ENCODE measurements at places on chromosomes 2 and 18. TPM values are rescaled to one million over a fixed set of nuclear protein-coding genes. Genes with fewer than 3 reads are reported as not detected.
A peak's percentile ranks its signal among the peaks of the same experiment; 100 is the strongest.

Gene SOCS6
- total RNA-seq, result 20.4 TPM

Gene LGALSL
- total RNA-seq, result 0.34 TPM

Gene KANSL1L
- total RNA-seq, result 11.2 TPM

- DNase-seq, result no peak
These were observed 2.1 kb downstream of the ANKMY1 start for GRCh38 chr2:240555541-240556250.

Gene ARHGAP25
- total RNA-seq, result 0.52 TPM

Gene FSHR
- not detected for total RNA-seq

DNA sequence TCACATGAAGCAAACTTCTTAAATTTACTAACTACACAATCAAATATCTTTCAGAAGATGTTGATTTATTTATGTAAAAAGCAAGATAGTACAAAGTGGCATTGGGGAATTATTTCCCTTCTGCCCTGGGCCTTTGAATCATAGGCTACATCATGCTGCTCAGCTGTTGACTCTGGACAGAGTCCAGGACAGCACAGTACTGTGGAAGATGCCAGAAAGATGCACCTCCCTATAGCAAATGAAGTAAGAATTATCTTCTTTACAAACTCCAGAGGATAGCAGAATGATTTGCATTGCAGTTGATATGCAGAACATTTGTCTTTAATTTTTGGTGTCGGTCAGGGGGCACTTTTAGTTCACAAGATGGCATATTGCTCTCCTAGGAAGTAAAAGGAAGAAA, 1354.5 kb upstream of the ZEB2 start:
- DNase-seq, result peak; percentile 8

Gene TXNDC9
- 83.6 TPM for total RNA-seq

Gene ANKRD62
- total RNA-seq, result not detected

Gene OTOS
- total RNA-seq, result not detected

- DNase-seq, result no peak
These were observed 89.8 kb downstream of the PKP4 start for GRCh38 chr2:158546412-158547144.

DNA sequence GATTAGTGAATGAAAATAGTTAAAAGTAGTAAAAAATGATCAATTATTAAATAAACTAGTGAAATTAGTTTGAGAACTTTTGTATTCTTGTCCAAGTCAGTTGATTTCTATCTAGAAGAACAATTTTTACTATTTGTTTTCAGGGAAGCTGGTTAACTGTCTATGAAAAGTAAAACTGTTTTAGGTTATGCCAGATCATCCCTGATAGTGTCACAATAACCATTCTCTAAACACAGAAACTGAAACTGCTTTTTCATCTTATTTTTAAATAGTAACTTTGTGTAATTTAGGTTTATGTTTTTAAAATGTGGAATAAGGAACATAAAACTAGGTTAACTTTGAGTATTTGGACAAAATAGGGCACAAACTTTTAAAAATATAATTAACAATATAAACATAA, 1087.2 kb downstream of the DPP10 start:
- no peak for DNase-seq

DNA sequence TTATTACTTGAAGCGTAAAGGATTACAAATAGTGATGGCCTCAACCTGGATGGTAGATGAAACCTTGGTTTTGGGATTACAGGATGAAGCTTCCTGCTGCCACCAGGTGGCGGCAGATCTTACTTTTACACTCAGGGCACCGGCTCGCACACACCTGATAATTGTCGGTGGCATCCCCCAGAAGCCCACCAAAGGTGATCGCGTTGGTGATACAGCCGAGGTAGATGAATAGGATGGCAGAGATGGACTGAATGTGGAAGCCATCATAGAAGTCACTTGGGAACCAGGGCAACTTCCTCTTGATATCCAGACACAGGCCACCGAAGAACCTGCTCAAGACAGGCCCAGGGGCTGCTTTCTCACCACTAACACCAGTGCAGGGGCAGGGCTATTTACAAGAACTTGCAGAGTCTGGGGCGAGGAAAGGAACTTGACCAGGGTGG, 51.8 kb downstream of the MTHFD2 start:
- DNase-seq, result peak; percentile 25

GRCh38 chr2:95043300-95044093, 18.0 kb downstream of the MAL start:
- DNase-seq, result peak; percentile 89

DNA sequence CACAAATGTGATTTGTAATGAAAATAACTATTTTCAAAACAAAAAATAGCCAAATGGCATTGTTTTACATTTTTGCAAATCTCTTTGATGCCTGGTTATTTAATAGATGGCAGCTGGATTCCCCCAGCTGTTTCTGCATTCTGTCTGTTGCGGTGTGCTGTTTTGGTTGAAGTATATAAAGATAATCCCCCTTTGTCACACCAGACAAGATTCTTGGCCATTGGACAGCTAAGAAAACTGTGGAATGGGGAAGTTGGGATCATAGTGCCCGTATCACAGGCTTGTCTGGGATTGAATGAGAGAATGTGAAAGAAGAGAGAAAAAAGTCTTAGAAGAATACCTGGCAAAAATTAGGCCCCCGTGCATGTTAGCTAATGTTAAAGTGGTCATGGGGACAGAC, 19.5 kb upstream of the LYPD6B start:
- no peak for DNase-seq

Gene TEX44
- total RNA-seq, result not detected

DNA sequence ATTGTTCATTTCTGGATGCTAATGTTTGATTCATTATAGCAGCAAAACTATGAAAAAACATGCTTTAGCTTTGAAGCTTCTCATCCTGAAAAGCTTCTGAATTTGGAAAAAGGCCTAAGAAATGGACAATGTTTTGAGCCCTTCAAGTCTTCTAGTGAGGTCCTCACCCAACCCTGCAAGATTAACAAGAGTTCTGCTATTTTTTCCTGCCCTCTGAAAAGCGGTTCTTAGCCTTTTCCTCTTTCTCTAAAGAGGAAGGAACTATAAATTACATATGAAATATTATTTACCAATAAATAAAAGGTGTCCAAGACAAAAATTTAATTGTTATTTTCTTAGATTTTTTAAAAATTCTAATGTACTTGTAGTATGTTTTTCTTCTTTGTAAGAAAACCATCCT, 19.9 kb upstream of the CDH19 start:
- no peak for DNase-seq

Gene PIK3C3
- 62.1 TPM for total RNA-seq

GRCh38 chr2:126877041-126877440, 21.6 kb upstream of the TEX51 start:
- no peak for DNase-seq

DNA sequence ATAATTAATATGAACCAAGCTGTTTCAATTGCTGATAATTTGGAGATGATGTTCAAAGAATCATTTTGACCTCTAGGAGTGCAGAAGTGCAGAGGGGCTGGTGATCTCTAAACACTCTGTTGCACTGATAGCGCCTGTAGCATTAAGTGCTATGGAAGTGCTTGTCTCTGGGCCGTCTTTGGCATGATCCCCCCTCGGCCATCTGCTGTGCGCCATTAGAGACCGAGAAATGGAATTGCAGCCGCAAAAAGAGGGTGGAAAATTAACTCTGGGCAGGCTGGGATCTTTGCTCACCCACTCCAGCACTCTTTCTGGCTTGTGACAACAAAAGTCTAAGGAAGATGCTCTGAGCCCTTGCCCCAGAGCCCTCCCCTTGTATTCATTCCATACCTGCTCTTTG, 23.4 kb downstream of the AKAIN1 start:
- DNase-seq, result no peak

DNA sequence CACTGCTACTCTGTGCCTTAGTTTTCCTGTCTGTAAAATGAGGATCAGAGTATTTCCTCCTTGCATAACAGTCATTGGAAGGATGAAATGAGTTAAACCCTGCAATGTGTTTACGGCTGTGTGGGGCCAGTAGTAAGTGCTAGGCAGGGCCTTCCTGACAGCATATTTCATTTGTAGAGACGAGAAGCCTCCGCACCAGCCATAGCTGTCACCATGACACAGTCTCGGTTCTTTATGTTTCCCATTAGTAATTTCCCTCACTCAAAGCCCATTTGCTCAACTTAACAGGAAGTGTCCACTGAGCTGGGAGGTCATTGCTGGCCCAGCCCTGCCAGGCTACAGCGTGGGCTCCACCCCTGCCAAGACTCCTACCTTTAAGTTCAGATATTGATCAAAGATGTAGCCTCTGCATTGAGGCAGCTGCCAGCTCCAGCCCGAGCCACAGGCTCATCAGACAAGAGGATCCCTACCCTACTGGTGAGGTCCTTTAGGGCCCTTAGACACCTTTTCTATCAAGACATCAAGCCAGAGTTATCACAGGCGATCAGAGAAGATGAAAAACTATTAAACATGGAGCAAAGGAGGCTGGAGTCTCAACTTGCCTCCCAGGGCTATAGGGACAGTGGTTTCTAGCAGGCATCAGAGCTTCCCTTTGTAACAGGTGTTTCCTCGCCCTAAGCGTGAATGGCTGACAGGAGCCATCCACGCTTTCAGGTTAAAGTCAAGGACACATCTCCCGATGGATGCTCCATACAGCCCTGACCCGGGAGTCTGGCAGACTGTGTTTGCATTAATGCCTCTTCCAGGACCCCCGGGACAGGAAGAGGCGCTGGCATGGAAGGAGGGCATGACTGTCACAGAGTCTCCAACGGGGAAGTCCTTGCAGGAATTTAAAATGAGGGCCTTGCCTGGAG, 251.7 kb downstream of the NDUFA10 start:
- no peak for DNase-seq

Gene MEP1B
- total RNA-seq, result not detected

Gene CXCR4
- total RNA-seq, result 0.12 TPM

DNA sequence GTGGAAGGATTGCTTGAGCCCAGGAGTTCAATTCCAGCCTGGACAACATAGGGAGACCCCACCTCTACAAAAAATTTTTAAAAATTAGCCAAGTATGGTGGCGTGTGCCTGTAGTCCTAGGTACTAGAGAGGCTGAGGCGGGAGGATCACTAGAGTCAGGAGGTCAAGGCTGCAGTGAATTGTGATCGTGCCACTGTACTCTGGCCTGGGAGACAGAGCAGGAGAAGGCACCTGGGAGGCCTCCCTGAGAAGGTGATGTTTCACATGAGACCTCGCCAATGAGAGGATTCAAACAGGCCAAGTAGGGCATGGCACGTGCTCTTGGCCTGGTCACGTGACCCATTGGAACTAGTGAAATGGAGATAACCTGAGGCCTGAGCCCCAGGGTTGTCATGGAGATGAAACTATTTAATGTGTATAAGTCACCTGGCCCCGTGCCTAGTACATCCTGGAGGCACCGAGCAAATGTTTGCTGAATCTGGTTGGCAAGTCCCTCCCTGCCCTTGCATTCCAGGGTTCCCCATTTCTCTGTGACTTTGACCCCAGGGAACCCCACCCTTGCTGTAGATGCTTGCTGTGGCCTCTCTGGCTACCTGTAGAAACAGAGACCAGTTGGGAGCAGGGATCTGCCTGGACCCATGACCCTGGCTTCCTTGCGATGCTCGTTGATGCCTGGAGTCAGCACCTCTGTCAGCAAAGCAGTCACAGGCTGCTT, 26.1 kb upstream of the ROCK2 start:
- DNase-seq, result peak; percentile 82

DNA sequence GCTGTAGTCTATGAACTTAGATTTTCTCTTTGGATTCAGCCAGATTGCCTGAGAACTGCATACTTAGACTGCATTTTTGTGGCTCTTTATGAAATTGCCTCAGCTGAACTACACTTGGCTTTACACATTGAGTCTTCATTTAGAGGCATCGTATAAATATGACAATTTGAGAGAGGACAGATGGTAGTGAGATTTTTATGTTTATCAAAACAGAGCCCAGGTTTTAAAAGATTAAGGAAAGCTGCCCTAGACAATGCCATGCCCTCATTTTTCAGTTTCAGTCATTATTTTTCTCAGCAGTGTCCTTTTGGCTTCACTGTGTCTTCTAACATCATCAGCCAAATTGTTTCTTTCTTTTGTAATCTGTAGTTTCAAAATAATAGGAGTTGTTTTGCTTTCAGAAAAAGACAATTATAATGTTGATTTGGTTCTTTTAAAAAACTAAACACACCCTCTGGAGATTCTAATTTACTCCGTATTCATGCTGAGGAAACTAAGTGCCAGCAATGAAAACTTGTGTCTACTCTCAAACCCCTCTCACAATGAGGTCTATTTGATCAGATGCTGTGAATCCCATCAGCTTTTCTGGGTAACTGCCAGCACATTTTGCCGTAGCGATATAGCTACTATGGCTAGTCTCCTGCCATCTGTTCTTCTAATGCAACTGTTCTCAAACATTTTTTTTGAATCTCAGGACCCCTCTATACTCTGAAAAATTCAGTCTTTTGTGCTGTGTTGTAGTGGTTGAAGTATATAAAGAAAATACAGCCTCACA, 46.2 kb downstream of the TWSG1 start:
- no peak for DNase-seq

Gene DNAJC10
- total RNA-seq, result 48.7 TPM

Gene CD207
- not detected for total RNA-seq

Gene FMNL2
- 13.2 TPM for total RNA-seq

GRCh38 chr18:29841631-29842030, 1200.9 kb downstream of the DSC3 start:
- no peak for DNase-seq

- DNase-seq, result no peak
These were observed 17.5 kb downstream of the ACAA2 start for GRCh38 chr18:49795612-49796552.

GRCh38 chr2:25304826-25305596, 36.7 kb downstream of the DNMT3A start:
- DNase-seq, result no peak

DNA sequence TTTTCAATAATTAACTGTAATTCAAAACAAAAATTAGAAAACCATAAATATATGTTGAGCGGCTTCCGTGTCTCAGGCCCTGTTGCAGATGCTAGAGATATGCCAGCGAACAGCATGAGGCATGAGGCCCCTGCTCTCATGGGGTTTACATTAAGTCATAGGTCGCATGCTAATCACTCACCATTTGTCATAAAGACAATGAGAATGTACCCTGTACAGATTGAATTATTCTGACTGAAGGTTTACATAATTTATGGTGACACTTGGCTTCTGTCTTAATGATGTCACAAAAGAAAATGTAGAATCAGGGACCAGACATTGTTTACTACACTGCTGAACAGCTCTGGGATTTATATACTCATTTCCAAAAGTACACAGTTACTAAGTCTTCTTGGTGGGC, 5.9 kb upstream of the VAPA start:
- DNase-seq, result no peak

Gene AFG3L2
- 48.9 TPM for total RNA-seq

GRCh38 chr2:161077367-161078210, 82.6 kb upstream of the TANK start:
- peak; percentile 65 for DNase-seq

GRCh38 chr2:225070811-225071210, 28.5 kb upstream of the DOCK10 start:
- no peak for DNase-seq

Gene SLC30A3
- total RNA-seq, result not detected

Gene RIT2
- 0.37 TPM for total RNA-seq

GRCh38 chr2:107582487-107582886, 244.2 kb upstream of the RGPD4 start:
- no peak for DNase-seq

DNA sequence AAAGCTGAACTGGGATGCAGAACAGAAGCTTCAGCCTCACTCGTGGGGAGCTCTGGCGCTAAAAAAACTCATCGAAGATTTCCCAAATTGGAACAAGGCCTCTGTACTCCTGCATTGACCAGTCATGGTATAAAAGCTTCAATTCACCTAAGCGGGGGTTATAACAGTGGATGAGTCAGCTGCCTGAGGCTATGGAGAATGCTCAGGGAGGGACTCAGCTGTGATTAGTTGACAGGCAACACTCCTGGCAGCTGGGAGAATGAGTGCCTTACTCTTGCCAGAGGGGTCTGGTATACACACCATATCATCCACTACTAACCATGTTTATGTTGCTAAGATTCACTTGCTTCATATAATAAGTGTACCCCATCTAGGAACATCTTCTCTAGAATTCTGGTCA, 350.6 kb upstream of the VRK2 start:
- peak; percentile 93 for DNase-seq

Measured in M059J (cell line).